Stimulated activated CD4-positive, alpha-beta T cell treated with anti-CD3 and anti-CD28 coated beads, Interleukin-4, amount 100 ng/mL, for 1 hour (primary cell): ENCODE measurements at places on chromosomes 2 and 18.

GRCh38 chr2:17272652-17273525 lies 245.4 kb downstream of the RAD51AP2 start:
- DNase-seq, result no peak

- no peak for DNase-seq
Observed at GRCh38 chr2:9806298-9806610, 37.0 kb upstream of the TAF1B start.

GRCh38 chr2:179096090-179096489 lies 46.2 kb upstream of the CCDC141 start:
- DNase-seq, result no peak

GRCh38 chr2:40062381-40062780 lies 283.3 kb upstream of the THUMPD2 start:
- no peak for DNase-seq

DNA sequence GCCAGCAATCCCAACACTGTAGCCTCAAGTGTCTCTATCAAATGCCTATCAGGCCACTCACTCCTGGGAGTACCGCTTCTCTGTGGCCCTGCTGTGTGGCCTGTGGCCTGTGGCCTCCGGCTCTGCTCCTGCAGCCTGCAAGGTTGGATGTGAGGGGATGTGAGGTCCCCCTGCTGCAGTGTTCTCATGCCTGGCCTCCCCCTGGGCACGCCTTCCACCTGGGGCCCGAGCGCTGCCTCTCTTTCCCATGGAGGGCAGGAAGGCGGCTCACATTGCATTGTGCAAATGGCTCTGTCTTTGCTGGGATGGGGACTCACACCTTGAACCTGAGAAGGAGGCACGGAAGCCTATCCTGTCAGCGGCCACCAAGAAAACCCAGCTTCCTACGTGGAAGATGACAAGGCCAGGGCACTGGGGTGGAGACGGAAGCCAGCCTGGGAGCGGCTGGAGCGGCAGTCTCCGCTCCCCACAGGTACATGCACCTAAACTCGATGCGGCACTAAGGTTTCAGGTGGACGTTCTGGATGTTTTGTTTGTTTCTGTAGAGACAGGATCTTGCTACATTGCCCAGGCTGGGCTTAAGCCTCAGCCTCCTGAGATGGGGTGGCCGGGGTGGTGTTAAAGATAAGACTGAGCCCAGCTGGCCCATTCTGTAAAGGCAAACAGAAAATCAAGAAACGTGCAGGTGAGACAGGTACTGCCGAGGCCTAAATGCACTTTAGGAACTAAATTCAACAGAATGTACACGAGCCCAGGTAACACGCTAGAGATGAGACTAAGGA lies 140.1 kb downstream of the HDAC4 start:
- no peak for DNase-seq

DNA sequence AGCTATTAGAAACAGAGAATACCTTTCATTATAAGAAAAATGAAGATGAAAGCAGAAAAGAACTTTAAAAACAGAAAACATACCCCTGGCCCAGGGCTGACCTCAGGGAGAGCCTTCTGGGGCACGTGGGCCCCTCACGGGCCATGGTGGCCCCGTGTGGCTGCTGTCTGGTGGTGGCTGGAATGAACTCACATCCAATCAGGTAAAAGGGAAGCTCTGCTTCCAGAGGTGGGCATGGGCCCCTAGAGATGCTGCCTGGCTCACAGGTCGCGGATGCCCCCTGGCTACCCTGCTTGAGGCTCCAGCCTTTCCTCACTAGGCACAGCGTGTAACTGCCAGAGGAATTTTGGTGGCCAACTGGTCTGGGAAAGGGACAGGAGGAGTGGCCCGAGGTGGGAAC lies 16.6 kb downstream of the SNORC start:
- DNase-seq, result no peak

GRCh38 chr18:50518787-50519546 lies 40.9 kb upstream of the MAPK4 start:
- DNase-seq, result no peak

DNA sequence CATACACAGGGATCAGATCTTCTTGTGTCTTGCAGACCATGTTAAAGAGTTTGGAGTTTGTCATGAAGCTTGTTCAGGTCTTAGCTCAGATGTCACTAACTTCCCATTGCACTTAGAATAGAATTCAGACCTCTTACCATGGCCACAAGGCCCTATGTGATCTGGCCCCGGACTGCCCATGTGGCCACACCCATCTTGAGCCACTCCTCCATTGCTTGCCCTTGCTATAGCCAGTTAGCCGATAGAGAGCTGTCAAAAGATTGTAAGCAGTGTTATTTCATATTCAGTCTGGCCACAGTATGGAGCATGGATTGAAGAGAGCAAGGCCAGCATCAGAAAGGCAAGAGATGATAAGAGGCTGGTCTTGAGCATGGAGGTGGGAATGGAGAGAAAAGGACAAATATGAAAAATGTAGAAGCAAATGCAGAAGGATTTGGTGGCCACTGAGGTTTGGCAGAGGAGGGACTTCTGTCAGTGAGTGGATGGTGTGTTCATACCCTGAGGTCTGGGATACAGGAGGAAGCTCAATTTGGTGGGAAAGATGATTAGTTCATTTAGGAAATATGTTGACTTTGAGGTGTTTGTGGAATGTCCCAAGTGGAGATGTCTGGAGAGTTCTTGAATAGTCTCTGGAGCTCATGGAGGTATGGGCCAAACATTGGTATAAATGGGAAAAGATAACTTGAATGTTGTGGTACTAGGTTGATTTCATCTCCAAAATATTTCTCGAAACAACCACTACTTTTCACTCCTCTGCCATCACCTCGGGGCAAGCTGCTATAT lies 10.6 kb downstream of the DGUOK start:
- no peak for DNase-seq
